ENCODE measurements at places on chromosomes 3 and 15. TPM values are rescaled to one million over a fixed set of nuclear protein-coding genes. Genes with fewer than 3 reads are reported as not detected.

ADAMTS9 gene
- not detected for total RNA-seq

STOML1 gene
- total RNA-seq: 5.6 TPM

BNC1 gene
- total RNA-seq: not detected

- H3K4me3 ChIP-seq: no peak overlapping the region
- no peaks in the 10 kb centered on the region for H3K36me3 ChIP-seq
Observed at GRCh38 chr3:150936693-150937092, 31.5 kb upstream of the MINDY4B start.
